ENCODE measurements at places on chromosomes 6 and 20.

- DNase-seq: no peak
These were observed 18.3 kb downstream of the MPC1 start for GRCh38 chr6:166364456-166364855.

- DNase-seq: no peak
These were observed 166.5 kb downstream of the TSHZ2 start for GRCh38 chr20:53138454-53139262.

DNA sequence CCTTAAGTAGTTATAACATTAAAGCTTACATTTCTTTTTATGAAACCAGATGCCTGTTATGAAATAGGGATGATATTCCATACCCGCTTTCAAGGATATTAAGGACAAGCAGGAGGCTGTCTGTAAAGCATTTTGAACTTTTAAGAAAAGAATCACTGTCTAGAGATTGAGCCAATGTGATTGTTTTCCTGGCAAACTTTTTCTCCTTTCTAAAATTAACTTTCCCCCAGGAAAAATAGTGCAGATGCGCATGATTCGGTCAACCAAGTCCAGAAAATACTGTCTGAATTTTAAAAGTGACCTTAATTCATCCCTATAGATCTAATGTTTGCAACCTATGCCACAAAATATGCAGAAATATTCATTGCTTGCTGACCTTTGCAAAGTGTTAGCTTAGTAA is 15.1 kb upstream of the DEK start:
- DNase-seq: no peak

DNA sequence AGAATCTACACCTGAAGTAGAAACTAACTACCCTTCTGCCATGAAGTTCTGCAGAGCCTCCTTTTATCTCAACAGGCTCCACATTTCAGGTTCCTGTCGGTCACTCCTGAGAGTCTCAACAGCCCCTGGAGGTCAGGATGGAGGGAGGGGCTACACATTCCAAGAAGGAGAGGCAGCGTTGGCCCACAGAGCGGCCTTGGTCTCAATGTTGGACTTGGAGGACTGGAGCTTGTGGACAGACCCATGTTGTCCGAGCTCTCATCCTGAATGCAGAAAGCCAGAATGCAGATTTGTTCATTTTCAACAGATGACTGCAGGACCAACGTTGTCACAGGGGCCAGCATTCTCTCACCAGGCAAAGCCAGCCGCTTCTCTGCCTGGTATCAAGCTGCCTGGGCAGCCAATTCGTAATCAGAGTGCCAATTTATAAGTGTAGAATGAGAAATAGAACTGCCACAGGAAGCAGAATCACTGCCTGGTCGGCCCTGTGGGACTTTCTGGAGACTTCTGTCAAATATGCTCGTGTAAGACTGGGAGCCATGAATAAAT is 212.5 kb upstream of the SNX9 start:
- no peak for DNase-seq

DNA sequence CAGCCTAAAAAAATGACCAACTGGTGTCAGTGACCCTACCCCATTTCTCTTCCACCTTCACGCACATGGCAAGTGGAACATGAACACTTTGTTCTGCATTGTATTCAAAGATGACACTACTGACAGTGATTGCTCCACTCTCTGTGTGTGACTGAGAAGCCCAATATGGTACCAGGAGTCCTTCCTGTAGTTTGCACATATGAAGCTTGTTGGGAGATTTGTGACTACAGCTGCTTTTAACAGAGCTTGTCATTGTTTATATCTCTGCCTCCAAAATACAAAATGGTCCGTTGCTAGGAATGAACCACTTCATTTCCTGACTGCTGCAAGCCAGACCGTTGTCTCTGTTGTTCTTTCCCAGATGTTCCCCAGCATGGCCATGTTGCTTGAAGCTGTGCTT is 140.3 kb upstream of the TCF21 start:
- DNase-seq: no peak
